ENCODE measurements at places on chromosomes 3 and 15. TPM values are rescaled to one million over a fixed set of nuclear protein-coding genes. Genes with fewer than 3 reads are reported as not detected.

MAP6D1 gene
- total RNA-seq, result not detected

DNA sequence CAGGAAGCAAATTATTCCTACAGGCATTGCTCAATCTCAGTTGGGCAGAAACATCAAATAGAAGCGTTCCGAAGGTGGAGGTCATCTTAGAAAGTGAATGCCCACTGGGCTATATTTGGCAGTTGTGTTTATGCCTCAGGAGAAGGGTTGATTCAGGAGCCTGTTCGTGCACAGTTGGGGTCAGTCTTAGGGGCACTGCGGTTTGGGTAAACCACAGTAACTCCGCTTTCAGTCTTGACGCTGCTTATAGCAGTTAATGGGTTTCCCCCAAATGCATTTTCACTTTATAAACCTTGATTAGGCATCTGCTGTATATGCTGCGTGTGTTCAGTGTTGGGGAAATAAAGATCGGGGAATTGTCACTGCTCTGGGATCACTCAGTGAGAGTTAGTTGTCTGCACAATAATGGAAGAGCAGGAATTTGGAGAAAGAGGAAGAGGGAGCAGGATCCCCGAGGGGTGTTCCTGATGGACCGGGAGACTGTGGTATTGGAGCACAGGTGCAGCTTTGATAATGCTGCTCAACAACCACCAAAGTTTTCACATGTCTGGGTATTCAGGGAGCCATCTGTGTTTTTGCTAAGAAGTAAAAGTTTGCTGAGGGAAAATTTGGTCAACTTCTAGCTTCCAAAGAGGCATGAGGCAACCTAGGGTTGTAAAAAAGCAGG, 124.3 kb upstream of the EIF1B start:
- no peak overlapping the region for H3K27ac ChIP-seq
- DNase-seq, result no peak
- H3K4me3 ChIP-seq, result no peak overlapping the region
- no peaks in the 10 kb centered on the region for H3K36me3 ChIP-seq
- no peaks in the 10 kb centered on the region for H3K4me1 ChIP-seq

- no peak overlapping the region for H3K4me3 ChIP-seq
- no peaks in the 10 kb centered on the region for H3K36me3 ChIP-seq
- peaks cover 12% of the 10 kb centered on the region for H3K4me1 ChIP-seq
- no peak overlapping the region for H3K27ac ChIP-seq
- no peaks in the 10 kb centered on the region for H3K27me3 ChIP-seq
Measured at GRCh38 chr3:16402451-16402850, 111.0 kb downstream of the RFTN1 start.

DNA sequence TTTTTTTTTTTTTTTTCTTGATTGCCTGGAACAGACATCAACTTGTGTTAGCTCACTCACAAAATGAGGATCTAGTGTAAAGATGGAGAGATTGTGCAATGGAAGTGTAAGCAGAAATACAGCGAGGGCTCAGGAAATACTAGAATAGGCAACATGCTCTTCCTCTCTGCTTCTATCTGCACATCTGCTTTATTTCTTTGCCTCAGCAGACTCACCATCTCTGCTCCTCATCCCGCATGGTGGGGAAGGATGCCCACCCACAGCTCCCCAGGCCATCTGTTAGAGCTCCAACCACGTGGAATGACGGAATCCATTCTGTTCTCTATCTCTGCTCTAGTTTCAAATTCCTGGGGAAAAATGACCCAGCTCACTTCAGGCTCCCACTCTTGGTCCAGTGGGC, 128.0 kb upstream of the ADAMTS9 start:
- DNase-seq, result no peak
- no peaks in the 10 kb centered on the region for H3K4me1 ChIP-seq
- H3K4me3 ChIP-seq, result no peak overlapping the region
- H3K36me3 ChIP-seq, result no peaks in the 10 kb centered on the region
- H3K27ac ChIP-seq, result no peak overlapping the region

HIGD2B gene
- total RNA-seq, result not detected
